ENCODE measurements at places on chromosomes 1 and 21.
A peak's percentile ranks its signal among the peaks of the same experiment; 100 is the strongest.

DNA sequence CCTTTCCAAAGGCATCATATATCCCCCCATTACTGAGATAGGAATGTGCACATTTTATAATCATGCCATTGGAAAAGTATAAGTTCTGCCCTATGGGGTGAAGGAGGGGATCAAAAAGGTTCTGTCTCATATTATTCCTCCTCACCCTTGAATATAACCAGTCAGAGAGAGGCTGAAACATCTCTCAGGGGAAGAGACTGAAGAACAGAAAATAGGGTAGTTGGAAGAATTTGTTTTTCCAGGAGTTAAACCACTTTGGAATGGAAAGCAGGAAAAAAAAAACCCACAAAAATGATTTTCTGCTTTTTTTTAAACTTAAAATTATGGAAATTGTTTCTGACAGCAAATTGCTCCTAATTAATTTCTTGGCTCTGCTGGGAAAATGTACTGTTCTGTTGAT lies 52.8 kb upstream of the BEND5 start:
- no peak for DNase-seq

DNA sequence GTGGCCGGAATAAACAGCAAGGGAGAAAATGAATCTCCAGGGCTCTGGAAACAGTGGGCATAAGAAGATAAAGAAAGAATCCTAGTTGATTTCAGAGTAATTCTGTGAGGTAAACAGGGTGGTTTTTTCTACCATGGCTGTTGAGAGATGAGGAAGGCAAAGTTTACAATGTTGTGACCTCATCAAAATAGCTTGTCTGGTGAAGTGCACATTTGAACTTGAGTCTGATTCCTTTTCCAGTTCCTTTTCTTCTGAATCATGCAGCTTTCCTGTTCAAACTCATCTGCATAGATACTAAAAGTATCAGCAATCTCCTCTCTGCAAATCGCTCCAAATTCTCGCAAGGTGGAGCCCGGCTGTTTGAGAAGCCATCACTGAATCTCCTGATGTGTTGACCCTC lies 161.7 kb downstream of the PLPP3 start:
- DNase-seq: no peak

DNA sequence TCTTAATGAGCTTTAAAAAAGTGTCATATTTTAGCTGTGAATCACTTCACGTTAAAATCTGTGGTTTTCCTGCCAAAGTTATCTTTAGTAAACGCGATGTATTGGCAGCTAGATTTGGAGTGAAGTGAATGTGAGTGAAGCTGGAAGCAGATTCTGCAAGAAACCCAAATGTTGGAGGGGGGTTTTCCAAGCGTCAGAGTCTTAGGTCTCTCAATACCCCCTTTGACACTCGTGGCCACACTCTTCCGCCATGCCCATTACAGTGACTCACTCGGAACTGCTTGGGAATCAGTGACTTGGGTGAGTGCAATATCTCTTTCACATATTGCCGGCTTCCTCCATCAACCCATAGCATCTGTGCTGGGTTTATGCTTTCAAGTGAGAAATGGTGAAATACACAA lies 17.5 kb downstream of the B3GALT5 start:
- DNase-seq: no peak

GRCh38 chr1:29500041-29500440 lies 263.7 kb downstream of the PTPRU start:
- DNase-seq: no peak

GRCh38 chr21:38664841-38665240 lies 140.9 kb upstream of the ETS2 start:
- no peak for DNase-seq

DNA sequence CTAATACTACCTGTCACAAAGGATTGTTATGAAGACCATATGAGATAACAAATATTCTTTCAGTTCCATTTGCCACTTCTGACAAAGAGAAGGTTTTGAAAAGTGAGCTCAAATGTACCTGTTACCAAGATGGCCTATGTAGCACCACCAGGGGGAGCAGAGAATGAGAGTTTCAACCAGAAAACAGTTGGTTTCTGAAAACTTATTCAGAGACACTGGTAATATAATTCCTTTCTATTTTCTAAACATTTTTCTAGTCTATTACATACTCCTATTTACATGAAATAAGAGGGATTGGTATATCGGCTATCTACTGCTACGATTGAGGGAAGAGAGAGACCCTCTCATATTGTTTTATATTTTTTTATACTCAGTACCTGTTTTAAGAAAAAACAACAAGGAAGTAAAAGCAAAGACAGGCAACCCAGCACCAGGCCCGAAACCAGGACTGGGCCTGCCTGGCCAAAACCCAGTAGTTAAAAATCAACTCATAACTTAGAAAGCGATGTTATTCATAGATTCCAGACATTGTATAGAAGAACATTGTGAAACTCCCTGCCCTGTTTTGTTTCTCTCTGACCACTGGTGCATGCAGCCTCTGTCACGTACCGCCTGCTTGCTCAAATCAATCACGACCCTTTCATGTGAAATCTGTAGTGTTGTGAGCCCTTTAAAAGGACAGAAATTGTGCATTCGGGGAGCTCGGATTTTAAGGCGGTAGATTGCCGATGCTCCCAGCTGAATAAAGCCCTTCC lies 48.3 kb downstream of the IL23R start:
- no peak for DNase-seq

DNA sequence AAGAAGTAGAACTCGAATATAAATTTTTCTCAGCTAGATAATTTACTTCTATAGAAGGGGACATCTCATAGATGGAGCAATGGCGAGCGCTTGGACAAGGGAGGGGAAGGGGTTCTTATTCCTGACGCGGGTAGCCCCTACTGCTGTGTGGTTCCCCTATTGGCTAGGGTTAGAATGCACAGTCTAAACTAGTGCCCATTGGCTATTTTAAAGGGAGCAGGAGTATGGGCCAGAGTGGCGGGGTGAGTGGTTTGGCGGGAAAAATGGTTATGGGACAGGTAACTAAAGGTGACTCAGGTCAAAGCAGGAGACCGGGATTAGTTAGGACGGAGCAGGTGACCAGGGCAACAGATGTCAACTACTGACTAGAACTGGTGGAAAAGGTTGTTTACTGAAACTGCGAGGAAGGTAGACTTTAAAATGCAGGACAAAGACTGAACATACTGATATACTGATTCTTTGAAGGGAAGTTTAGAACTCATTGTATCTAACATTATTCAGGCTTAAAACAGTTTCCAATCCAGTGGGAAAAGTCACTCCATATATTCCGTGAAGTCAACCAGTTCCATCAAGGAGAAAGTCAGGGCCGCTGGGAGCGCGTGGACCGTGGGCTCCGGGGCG lies 940 bp upstream of the ATAD3A start:
- no peak for DNase-seq

GRCh38 chr1:2534687-2535441 lies 4.8 kb upstream of the HES5 start:
- peak; percentile 82 for DNase-seq

DNA sequence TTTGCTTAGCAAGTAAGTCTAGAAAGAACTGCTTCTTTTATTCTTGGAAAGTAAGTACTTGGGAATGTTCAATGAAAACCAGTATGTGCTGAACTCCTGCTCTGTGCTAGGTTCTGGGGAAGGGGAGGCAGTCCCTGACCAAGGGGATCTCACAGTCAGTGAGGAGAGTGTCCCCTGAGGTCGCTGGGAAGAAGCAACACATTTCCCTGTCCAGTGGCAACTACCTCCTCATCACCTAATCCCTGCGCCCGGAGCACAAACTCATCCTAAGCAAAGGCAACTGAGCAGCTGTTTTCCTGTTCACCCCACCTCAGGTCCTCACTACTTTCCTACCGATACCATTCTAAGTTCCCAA lies 61.7 kb upstream of the ANGPTL1 start:
- no peak for DNase-seq

DNA sequence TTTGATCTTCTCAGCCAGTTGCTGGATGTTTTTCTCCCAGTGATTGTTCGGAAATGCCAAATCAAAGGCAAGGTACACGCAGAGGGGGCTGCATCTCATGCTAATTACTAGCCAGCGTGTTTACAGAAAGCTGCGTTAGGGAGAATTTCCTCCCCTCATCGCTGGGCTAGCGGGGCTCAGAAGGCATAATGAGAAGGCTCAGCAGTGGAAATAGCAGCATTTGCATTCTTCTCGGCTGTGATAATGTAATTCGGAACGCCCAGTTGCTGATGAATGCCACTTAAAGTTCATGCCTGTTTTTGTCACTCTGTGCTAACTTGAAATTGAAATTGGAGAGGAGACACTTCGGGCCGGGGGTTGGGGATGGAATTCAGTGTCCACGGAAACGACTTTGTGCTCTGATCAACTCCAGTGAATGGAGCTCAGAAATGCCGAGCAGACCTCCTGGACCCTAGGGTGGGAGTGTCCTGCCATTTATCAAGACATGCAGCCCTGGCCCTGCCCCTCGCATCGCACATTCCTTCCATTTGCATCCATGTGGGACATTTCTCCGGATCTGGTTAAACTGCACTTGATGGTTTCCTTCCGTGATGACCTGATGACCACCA lies 313.4 kb upstream of the C1orf174 start:
- no peak for DNase-seq

DNA sequence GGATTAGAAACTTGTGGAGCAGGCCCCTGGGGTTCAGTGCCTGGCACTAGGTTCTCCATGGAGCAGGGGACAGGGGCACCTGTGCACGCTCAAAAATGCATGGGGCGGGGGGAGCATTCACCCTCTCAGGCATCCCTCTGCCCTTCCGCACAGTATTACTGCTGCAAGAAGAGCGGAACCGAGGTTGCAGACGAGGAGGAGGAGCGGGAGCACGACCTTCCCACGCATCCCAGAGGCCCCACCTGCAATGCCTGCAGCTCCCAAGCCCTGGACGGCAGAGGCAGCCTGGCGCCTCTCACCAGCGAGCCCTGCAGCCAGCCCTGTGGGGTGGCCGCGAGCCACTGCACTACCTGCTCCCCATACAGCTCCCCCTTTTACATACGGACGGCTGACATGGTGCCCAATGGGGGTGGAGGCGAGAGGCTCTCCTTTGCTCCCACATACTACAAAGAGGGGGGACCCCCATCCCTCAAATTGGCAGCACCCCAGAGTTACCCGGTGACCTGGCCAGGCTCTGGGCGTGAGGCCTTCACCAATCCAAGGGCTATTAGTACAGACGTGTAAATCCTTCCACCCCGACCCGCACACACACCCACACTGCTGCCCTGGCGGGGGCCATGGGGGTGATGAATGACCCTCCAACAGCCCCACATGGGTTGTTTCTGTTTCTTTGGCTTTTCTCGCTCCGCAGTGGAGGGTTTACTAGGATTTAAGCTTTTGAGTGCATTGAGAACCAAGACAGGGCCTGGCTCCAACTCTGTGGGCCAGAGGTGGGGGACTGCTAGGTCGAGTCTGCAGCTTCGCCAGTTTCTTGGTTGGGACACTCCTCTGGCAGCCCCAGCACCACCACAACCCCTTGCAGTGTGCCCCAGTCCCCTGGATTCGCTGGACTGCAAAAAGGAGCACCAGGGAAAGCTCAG lies 63.7 kb downstream of the TOR1AIP2 start:
- no peak for DNase-seq

GRCh38 chr1:55064071-55064581 lies 24.8 kb downstream of the PCSK9 start:
- DNase-seq: peak; percentile 83

DNA sequence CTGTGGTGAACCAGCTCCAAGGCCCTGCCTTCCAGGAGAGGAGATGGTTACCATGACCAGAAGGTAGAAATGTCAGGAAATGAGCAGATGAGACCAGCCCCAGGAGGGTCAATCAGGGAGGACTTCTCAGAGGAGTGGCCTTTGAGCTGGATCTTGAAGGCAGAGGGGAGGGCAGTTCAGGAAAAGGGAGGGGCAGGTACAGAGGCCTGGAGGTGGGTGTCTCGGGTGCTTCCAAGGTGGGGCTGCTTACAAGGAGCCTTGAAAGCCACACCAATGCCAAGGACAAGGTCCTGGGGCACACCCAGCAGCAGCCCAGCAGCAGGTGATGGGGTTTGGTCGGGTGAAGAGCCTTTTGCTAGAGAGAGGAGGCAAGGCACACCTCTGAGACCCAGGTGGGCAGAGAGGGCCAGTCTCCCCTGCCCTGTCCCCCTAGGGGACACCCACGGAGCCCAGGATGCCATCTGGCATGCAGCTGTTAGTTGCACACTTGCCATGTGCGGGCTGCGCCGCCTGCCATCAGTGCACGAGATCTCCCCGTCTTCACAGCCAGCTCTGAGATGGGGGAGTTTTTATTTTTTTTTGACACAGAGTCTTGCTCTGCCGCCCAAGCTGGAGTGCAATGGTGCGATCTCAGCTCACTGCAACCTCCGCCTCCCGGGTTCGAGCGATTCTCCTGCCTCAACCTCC lies 18.5 kb downstream of the SLC66A1 start:
- DNase-seq: no peak

GRCh38 chr1:169768161-169768560 lies 26.5 kb downstream of the METTL18 start:
- no peak for DNase-seq

DNA sequence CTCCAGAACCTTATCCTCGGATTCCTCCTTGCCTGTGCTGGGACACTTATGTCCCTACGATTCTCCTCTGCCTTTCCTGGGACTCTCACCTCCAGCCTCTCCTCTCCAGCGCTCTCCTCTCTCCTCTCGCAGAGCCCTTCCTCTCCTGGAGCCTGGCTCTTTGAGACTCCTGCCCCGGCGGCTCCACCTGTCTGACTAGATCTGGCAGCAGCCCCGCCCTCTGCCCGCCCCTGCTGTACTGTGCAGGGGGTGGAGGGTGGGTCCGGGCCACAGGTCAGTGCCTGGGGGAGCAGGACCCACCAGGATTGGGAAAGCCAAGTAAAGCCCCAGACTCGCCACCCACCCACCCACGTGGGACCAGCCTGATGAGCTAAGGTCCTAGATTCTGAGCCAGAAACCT lies 1.6 kb downstream of the ELOVL1 start:
- DNase-seq: no peak

- no peak for DNase-seq
Observed at GRCh38 chr1:206843626-206844025, 21.8 kb upstream of the IL20 start.

- no peak for DNase-seq
Observed at GRCh38 chr1:221886743-221887414, 145.0 kb upstream of the DUSP10 start.

DNA sequence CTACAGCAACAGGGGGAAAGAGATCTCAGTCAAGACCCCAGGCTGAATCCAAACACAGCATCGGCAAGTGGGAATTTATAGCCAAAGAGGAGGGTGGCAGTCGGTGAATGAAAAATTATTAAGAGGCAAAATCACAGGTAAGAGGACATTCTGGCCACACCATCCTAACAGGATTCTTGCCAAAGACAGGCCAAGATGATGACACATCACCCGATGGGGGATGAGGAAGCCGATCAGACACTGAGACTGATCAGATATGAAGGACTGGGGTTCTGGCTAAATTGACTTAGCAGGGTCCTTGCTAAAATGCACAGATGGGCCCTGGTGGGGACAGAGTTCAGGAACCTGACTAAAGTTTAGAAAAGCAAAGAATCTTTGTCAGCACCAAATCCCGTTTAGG lies 402.2 kb downstream of the SMYD3 start:
- DNase-seq: no peak

Data from NCI-H345 (cell line).